ENCODE measurements at places on chromosomes 4 and X.

DNA sequence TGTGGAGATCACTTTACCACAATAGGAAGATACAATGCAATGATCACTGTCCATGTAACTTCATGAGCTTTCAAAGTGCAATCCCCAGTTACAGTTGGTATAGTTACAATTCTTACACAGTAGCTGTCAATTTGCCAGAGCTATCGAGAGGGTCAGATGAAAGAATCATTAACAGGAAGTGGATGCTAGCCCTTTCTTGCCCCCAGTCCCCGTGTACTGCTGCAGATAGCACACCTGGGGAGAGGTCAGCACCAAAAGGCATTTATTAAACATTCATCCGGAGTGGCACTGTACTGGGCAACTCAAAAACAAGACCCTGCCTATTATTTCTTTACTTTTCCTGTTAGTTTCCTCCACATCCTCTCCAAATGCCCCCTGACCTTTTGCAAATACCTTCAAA, 47.7 kb downstream of the SOD3 start:
- DNase-seq = no peak

DNA sequence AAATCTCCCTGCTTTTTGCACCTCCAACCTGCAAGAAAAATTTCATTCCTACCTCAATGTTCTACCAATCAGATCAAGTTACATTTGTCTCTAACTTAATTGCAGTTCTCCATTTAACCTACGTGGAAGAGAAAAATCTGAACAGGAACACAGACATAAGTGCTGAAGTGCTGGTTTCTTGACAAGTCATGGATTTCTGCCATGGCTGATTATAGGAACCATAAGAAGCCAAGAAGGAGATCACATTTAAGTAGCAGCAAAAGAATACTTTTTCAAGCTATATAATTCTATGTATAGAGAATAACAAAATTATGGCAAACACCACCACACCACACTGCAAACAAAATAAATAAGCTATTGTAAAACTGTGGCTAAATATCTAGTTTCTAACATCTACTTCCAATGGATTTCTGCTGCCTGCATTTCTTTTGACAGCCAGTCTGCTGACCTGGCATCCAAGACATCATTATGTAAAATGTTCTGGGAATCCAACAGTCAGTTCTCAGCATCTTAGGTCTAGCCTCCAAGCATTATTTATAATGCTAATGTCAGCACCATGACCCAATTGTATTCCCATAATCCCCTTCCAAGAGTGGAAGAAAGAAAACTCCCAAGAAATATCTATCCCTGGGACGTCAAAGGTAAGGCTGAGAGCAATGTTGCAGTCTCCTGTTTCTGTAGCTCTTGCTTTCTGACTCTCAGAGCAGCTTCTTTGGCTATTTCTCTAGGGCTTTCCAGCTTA, 50.8 kb upstream of the GAB1 start:
- no peak for DNase-seq

GRCh38 chr4:115537387-115537786, 424.0 kb upstream of the NDST4 start:
- DNase-seq = no peak

DNA sequence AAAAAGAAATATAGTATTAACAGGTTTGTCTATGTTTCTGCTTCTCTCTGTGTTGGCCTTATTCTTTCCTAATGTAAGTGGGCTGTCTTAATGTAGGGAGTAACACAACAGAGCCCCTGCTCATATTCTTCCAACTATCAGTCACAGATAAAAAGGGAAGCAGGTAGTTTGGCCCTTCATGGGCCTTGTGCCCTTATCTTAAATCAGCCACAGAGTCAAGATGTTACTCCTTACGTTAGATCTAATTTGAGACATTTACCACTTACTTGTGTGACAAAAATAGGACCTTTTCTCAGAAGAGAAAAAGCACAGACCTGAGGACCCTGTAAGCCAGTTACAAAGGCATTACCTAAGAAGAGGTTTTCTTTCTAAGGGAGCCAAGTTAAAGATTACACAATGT, 589.0 kb downstream of the GRXCR1 start:
- DNase-seq = no peak

DNA sequence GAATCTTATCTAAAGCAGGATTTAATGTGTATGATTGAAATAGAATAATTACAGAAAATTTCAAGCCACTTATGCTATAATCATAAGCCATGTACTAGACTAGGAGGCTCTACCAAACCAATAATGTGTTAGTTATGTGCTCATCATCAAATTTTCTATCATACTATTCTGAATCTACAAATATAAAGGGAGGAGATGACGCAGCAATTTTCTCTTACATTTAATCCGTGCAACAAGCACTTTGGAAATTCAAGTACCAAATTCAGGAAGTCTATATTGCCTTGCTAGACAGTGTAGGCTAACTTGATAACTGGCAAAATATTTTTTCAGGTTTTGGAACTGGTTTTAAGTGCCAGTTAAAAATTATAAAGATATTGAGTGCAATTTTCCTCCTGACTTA, 283.5 kb downstream of the C4orf33 start:
- DNase-seq = no peak

DNA sequence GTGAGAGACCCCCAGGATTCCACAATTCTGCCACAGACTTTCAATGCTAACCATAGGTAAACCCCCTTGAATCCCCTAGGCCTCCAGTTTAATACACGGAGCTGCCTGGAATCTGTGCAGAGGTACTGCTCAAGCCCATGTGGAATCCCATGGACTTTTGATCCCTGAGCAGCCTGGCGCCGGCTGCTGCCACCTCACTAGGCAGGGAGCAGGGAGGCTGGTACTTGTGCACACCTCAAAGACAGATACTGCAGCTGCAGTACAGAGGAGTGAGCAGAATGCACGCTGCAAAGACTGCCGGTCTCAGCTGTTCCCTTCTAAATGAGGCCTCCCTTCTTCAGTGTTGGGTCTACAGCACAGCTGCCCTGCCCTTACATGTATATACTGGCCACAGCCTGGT, 79.4 kb downstream of the RPS6KA6 start:
- DNase-seq = no peak

- DNase-seq = no peak
Observed at GRCh38 chr4:15691346-15692135, 9.9 kb downstream of the FAM200B start.

- DNase-seq = no peak
Observed at GRCh38 chr4:4838936-4839810, 20.3 kb upstream of the MSX1 start.

DNA sequence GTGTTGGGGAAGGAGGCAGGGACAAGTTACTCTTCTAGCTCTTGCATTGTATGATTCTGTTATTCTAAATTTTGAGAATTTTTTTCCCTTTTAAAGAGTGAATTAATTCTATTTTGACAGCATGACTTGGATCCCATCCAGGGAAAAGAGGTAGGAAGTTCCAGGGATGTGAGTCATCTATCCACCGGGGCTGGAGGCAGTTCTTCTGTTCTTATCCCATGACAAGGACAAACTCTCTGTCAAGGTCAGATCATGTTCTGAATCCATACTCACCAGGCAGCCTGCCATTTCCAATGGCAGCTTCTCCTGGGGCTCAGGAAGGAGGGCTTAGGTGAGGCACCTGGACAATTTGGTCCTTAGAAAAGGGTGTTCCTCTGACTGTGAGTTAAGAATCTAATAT, 132.0 kb upstream of the MED14 start:
- no peak for DNase-seq

DNA sequence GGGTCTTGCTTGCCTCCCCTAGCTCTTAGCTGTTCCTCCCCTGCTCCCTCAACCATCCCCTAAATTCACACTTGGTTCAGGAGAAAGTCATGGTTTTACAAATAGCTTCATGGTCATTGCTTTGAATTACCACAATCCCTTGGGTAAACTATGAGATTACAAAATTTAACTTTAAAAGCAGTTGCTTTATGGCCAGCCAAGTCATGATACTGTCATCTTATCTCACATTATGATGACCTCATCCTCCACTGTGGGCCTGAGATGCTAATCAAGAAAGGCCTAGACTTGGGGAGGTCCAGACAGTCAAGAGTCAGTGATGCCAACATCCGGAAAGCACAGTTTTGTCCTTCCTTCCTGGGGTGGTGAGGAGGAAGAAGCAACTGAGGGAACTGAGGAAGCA, 10.5 kb upstream of the FGF16 start:
- no peak for DNase-seq

GRCh38 chr4:42497142-42497910, 100.0 kb downstream of the SHISA3 start:
- DNase-seq = no peak

GRCh38 chr4:38390969-38391545, 272.9 kb upstream of the KLF3 start:
- DNase-seq = no peak

GRCh38 chrX:130085551-130086446, 24.5 kb downstream of the ELF4 start:
- no peak for DNase-seq

GRCh38 chr4:97665553-97665952, 477.7 kb downstream of the STPG2 start:
- DNase-seq = no peak

DNA sequence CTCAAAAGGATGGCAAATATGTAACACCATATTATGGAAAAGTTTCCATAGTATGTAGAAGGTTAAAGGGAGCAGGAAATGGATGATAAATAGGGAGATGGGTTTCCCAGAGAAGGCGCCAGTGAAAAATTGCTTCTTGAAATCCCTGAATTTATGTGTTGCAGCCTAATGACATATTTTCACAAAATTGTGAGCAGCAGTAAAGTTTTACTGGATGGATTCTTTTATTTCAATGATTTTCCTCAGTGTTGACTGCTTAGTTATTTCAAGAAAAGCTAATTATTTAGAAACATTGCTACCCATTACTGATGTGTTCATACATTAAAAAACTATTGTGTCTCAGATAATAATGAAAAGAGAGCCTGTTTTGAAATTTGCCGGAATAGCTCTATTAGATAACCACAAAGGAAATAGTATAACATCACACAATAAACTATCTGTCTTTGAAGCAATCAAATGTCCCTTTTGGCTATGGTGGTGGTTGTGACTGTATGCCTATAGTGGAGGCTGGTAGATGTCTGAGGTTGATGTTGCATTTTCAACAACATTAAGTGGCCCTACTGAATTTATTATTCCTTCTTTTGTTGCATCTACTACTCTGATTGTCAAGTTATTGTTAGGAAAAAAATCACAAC, 169.9 kb upstream of the HAND2 start:
- DNase-seq = no peak

- no peak for DNase-seq
Observed at GRCh38 chr4:144905286-144905685, 192.7 kb downstream of the ANAPC10 start.

- DNase-seq = no peak
Observed at GRCh38 chr4:155599596-155599995, 67.1 kb upstream of the GUCY1A1 start.

DNA sequence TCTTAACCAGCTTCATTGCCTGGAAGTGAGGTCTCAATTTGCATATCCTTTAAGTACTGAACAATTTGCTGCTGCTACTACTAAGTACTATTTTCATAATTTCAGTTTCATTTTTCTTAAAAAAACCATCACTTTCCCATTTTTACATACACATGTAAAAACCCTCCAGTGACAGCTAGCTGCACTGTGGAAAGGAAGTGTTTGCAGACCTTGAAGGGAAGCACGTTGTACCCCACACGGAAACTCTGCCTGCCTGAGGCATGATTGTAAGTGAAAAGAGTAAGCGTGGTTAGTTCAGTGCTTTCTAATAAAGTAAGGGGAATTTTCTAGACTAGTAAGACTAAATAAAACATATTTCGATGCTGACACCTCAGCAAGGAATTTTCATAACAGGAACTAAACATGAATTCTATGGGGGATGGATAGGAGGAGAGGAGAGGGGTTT, 103.6 kb downstream of the RAPGEF2 start:
- no peak for DNase-seq

GRCh38 chr4:182748949-182749348, 168.2 kb downstream of the DCTD start:
- no peak for DNase-seq

DNA sequence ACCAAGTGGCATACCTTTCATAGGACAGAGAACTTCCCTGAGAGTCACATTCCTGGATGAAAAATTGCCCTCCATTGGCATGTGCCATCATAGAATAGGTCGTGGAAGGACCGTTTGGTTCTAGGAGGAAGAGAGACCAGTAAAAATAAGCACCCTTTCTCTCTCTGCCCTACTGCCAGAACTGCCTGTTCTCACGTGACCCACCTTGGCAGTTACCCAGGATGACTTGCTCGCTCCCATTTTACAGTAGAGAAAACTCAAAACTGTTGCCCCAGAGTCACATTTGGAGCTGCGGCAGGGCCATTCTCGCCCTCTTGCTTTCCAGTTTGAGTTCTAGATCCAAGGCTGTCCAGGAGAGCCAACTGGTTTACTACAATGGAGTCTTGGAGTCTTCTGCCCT, 1.1 kb upstream of the NLGN3 start:
- DNase-seq = peak; percentile 43

DNA sequence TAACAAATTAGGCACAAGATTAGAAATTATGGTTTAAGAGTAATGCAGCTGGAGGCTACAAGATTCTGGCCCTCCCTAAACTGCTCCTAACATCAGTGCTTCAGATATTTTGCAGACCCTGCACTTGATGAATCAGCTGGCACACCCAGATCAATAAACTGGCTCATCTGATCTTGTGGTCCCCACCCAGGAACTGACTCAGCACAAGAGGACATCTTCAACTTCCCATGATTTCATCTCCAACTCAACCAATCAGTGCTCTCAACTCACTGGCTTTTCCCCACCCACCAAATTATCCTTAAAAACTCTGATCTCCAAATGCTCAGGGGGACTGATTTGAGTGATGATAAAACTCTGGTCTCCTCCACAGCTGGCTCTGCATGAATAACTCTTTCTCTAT, 21.7 kb upstream of the TMEM33 start:
- DNase-seq = no peak

- DNase-seq = no peak
Observed at GRCh38 chr4:59195839-59196238, 2004.3 kb upstream of the ADGRL3 start.

GRCh38 chr4:6231663-6232165, 31.4 kb upstream of the JAKMIP1 start:
- DNase-seq = peak; percentile 4

- DNase-seq = no peak
Observed at GRCh38 chrX:10833299-10834169, 213.1 kb upstream of the MID1 start.

DNA sequence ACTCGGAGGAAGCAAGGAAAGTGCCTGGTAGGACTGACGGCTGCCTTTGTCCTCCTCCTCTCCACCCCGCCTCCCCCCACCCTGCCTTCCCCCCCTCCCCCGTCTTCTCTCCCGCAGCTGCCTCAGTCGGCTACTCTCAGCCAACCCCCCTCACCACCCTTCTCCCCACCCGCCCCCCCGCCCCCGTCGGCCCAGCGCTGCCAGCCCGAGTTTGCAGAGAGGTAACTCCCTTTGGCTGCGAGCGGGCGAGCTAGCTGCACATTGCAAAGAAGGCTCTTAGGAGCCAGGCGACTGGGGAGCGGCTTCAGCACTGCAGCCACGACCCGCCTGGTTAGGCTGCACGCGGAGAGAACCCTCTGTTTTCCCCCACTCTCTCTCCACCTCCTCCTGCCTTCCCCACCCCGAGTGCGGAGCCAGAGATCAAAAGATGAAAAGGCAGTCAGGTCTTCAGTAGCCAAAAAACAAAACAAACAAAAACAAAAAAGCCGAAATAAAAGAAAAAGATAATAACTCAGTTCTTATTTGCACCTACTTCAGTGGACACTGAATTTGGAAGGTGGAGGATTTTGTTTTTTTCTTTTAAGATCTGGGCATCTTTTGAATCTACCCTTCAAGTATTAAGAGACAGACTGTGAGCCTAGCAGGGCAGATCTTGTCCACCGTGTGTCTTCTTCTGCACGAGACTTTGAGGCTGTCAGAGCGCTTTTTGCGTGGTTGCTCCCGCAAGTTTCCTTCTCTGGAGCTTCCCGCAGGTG, 637 bp downstream of the AR start:
- DNase-seq = no peak

GRCh38 chr4:23851464-23851863, 38.4 kb downstream of the PPARGC1A start:
- DNase-seq = no peak

All from G401 (cell line).